NCI-H460 (cell line): ENCODE measurements at places on chromosomes 4 and X. TPM values are rescaled to one million over a fixed set of nuclear protein-coding genes. Genes with fewer than 3 reads are reported as not detected.

Gene PDLIM5
- total RNA-seq: 252 and 253 TPM in 2 replicates

Gene SASH3
- not detected in 2 replicates for total RNA-seq

Gene GABRE
- total RNA-seq: 26.6 and 45.3 TPM in 2 replicates

Gene NAA11
- not detected in 2 replicates for total RNA-seq

Gene NSG1
- total RNA-seq: 0.20 TPM in 1 of 2 replicates, not detected in the other

Gene CXCL9
- not detected in 2 replicates for total RNA-seq

Gene PAK3
- 57.4 and 73.3 TPM in 2 replicates for total RNA-seq

Gene PPP1R2C
- not detected in 2 replicates for total RNA-seq

Gene ANXA5
- total RNA-seq: 332 and 349 TPM in 2 replicates

Gene NCAPG
- 44.1 and 44.2 TPM in 2 replicates for total RNA-seq

Gene GPR34
- total RNA-seq: 0.17 and 0.32 TPM in 2 replicates

Gene DOCK11
- 25.0 TPM in 2 replicates for total RNA-seq

Gene SNCA
- total RNA-seq: 99.1 and 110 TPM in 2 replicates

Gene ADH7
- not detected in 2 replicates for total RNA-seq

Gene GPR173
- total RNA-seq: 0.46 and 1.2 TPM in 2 replicates

Gene ENPEP
- 1.3 and 1.6 TPM in 2 replicates for total RNA-seq

Gene SPACA5
- not detected in 2 replicates for total RNA-seq

Gene LAP3
- 60.4 and 63.8 TPM in 2 replicates for total RNA-seq

Gene ATP1B4
- not detected in 2 replicates for total RNA-seq

Gene PARM1
- 0.52 and 0.54 TPM in 2 replicates for total RNA-seq

Gene CRMP1
- total RNA-seq: 0.07 and 0.20 TPM in 2 replicates

Gene TENM3
- total RNA-seq: 13.5 and 13.8 TPM in 2 replicates

Gene ARL9
- not detected in 2 replicates for total RNA-seq

Gene TCEAL7
- not detected in 2 replicates for total RNA-seq

Gene BDH2
- total RNA-seq: 6.0 TPM in 2 replicates

Gene NPNT
- 0.12 and 0.38 TPM in 2 replicates for total RNA-seq

Gene HSFX1
- 0.20 TPM in 1 of 2 replicates, not detected in the other for total RNA-seq

Gene EDNRA
- total RNA-seq: 0.35 TPM in 1 of 2 replicates, not detected in the other

Gene COL4A6
- 157 and 177 TPM in 2 replicates for total RNA-seq

Gene HHIP
- 0.02 and 0.09 TPM in 2 replicates for total RNA-seq

Gene FAM9B
- total RNA-seq: not detected in 2 replicates

Gene ZNF630
- total RNA-seq: 1.6 and 2.4 TPM in 2 replicates

Gene CCSER1
- 1.1 and 2.4 TPM in 2 replicates for total RNA-seq

Gene FGFBP2
- not detected in 2 replicates for total RNA-seq

Gene NDP
- not detected in 2 replicates for total RNA-seq

Gene ZNF711
- 15.8 and 17.9 TPM in 2 replicates for total RNA-seq

Gene SLC9B1
- total RNA-seq: 0.12 and 0.26 TPM in 2 replicates

Gene CENPVL1
- not detected in 2 replicates for total RNA-seq

Gene TMEM31
- total RNA-seq: not detected in 2 replicates

Gene GAGE1
- not detected in 2 replicates for total RNA-seq

Gene RLIM
- total RNA-seq: 67.3 and 73.2 TPM in 2 replicates

Gene SLC10A4
- total RNA-seq: 2.1 and 2.6 TPM in 2 replicates

Gene NLRP2B
- not detected in 2 replicates for total RNA-seq

Gene SHROOM2
- 0.12 and 0.17 TPM in 2 replicates for total RNA-seq

Gene POLA1
- total RNA-seq: 16.8 and 20.0 TPM in 2 replicates

Gene ZAR1
- not detected in 2 replicates for total RNA-seq
